Stimulated activated naive CD4-positive, alpha-beta T cell treated with Interleukin-2 at 50 U/mL for 16 hours (primary cell): ENCODE measurements at places on chromosomes 12 and 14.
A peak's percentile ranks its signal among the peaks of the same experiment; 100 is the strongest.

DNA sequence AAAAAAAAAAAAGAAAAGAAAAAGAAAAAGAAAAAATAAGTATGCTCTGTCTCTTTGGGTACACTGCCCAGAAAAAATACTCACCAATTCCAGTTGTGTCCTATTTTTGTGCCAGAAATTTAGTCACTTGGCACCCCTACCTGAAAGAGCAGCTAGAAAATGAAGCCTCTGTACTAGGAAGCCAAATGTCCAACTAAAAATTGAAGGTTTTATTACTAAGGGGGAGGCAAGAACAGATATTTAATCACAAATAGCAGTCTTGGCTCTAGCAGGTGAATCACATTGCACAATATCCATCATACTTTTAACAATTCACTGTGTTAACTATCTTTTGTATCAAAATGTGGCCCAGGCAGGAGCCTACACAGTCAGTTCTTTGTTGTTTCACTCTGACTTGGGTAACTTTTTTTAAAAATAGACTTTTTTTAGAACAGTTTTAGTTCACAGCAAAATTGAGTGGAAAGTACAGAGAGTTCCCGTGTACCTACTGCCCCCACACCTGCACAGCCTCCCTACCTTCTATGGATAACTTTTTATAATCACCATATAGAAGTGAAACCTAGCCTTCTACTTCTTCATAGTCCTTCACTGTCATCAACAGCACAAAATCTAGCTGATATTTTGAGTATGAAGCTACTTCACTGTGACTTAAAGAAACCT, 87.1 kb upstream of the ATF7IP start:
- DNase-seq, result no peak

DNA sequence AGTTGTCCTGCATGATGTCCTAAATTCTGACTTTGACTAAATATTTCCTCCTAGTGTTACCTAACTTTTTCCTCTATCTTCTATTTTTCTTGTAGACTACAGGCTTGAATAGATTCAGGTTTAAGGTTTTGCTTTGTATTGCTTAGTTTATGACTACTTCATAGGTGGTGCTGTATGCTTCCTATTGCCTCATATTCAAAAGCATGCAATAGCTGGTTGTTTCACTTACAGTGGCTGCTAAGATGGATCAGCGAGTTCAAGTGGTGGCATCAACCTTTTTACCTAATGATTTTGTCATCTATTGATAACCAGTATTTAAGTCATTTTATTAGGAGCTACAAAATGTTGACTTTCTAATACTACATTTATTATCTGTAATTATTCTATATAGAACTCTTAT, 36.3 kb upstream of the BICD1 start:
- DNase-seq, result no peak

GRCh38 chr14:92688434-92689375, 59.7 kb downstream of the LGMN start:
- no peak for DNase-seq

DNA sequence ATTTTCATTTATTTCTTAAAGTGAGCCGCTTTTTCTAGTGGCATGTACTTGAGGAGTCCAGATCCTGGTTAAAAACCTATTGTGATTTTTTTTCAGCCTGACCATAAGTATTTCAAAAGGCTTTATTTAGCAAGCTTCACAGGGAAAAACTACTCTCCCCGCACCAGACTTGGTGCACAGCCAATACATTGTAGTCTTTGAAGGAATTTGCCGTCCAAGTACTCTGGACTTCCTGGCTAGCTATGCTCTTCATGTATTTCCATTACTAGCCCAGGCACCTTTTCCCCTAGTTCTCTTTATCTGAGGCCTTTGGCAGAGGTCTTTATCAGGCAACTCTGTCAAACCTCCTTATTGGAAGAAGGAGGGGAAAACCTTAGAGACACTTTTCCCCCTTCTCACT, 234.7 kb downstream of the CCDC91 start:
- no peak for DNase-seq

- DNase-seq, result peak; percentile 56
These were observed 910.0 kb downstream of the TMEM121 start for GRCh38 chr14:106436310-106436905.

DNA sequence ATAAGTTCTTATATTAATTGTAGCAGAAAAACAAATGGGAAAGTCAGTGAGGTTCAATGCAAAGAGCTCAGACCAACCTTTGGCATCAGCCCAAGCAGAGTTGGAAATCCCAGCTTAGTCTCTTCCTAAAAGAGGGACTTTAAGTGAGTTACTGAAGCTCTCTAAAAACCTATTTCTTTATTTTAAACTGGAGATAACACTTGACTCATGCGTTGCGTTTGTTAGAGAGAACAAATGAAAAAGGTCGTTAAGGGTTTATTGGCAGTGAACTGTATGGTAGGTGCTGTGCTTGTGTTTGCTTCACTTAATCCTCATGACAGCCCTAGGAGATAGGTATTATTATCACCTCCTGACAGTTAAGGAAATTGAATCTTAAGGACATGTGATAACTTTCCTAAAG, 396.5 kb downstream of the RAD51B start:
- no peak for DNase-seq

- DNase-seq, result no peak
These were observed 21.4 kb downstream of the LGR5 start for GRCh38 chr12:71460850-71461609.

DNA sequence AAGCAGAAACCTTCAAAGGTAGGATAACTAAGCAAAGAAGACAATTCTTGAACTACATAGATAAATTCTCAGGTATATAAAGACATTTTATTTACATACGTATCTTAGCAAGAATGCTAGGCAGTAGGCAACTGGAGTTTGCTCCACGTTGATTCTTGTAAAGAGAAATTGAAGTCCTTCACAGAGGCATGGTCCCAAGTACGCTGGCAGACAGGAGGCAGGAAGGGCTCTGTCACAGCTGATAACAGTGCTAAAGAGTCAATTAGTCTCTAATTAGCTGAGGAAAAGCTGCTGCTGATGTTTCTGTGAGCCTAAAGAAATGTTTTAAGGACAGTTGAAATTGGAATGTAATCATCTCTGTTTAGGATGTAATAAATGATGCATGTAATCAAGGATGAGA, 146.8 kb downstream of the METTL25 start:
- no peak for DNase-seq

DNA sequence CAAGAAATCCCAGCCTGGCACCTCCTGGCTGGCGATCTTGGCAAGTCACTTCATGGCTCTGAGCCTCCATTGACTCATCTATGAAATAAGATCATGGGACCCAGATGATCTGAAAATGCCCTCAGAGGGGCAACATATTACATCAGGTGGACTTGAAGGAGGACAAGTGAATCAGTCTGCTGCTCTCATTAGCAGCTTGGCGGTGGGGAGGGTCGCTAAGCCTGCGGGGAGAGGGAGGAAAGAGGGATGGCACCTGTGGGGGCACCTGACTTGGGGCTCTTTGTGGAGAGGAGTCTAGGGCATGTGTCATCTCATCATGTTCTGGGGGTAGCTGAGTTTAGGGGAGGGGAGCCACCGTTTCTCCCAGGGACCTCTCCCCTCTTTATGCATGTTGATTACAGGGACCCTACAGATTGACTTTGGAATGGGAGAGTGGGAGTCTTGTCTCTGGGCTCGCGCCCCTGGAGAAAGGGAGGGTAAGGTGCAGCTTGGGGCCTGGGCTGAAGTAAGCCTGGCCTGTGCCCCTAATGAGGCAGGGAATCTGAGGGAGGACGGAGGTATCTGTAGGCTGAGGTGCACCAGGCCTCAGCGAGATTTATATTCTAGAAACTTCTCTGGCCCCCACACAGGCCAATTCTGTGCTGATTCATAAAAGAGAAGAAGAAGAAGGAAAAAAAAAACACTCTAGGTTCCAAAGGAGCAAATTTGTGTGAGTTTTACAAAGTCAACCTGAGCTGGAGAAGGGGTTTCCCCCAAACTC, 29.3 kb upstream of the BATF start:
- no peak for DNase-seq

DNA sequence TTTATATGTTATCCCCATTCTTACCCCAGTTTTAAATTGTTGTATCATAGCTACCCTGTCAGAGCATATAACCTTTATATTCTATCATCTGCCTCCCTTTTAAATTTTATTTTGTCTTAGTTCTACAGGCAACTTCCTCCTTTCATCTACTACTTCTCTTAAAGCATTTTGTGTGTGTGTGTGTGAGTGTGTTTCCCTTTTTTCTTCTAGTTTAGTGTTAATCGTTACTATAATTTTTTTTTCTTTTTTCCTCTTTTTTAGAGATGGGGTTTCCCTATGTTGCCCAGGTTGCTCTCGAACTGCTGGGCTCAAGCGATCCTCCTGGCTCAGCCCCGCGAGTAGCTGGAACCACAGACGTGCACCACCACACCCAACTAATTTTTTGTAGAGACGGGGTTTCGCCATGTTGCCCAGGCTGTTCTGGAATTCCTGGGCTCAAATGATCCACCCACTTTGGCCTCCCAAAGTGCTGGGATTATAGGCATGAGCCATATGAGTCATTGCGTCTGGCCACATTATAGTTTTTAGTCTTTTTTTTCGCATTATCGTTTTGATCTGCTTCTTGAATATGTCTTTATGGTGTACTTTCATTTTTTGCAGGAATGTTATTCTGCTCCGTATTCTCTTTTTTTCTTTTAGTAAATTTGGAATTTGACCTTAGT, 33.1 kb upstream of the FBXO34 start:
- DNase-seq, result no peak

- DNase-seq, result no peak
These were observed 187.4 kb upstream of the SLC16A7 start for GRCh38 chr12:59408431-59408830.

DNA sequence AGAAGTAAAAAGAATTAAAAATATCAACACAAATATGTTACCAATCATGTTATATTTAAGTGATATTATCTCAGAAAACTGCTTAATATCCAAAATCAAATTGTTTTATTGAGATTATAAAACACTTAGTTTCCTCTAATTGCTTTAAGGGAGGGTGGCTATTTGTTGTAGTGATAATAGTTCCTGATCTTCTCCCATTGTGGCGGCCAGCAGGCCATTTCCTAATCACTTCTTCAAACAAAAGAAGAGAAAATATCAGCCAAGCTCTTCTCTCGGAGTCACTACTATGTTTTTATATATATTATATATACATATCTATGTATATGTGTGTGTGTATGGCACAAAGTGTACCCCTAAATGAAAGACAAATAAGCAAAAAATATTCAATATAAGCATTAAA, 31.5 kb downstream of the ERO1A start:
- DNase-seq, result no peak

- DNase-seq, result no peak
These were observed 73.6 kb upstream of the CNTN1 start for GRCh38 chr12:40618636-40619035.

- DNase-seq, result no peak
These were observed 216.0 kb upstream of the NPAS3 start for GRCh38 chr14:32722631-32723183.

DNA sequence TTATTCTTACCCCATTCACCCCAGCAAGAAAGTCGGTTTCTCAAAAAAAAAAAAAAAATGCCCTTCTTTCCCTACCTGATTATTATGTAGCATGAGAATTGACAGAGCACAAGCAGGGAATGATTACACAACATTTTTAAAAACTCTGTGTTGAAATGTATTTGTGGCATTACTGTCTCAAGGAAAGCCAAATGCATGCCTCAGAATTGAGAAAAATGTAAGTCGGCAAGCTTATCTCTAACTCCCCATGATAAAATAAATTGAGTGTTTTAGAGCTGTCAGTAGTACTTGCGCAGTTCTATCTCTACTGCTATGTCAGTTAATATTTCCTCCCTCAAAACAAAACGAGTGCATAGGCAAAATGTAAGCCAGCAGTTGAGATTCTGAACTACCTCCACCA, 25.7 kb downstream of the ANO4 start:
- DNase-seq, result no peak

GRCh38 chr14:68539241-68539737, 253.6 kb downstream of the ZFP36L1 start:
- no peak for DNase-seq

DNA sequence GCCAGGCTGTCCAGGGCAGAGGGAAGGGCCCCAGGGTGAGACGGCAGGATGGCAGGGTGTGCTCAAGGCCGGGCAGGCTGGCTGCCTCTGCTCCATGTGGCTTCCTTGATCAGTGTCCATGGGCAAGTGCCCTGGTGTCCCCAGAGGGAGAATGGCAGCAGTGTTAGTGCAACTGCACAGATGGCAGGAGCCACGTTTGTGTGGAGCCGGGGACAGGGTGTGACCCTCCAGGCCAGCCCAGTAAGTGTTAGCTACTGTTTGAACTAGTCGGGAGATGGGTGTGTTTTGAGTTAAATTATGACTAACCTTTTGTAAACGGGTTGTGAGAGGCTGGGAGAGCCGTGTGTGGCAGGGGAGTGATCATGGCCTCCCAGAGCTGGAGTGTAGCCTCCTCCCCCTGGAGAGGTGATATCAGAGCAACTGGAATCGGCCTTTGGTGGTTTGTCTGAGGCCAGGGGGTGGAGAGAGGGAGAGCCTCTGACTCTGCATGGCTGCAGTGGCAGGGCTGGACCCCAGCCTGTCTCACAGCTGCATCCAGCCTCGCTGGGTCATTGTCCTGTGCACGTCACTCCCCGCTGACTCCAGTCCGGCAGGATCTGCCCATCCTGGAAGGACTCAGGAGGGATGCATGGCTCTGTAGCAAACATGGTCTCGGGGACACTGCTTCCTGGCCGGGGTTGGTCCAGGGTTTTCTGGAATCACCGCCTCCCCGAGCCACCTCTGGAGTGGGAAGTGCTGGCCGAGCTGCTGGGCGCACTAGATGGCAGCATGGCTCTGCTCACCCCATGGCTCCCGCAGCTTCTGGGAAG, 27.8 kb downstream of the AACS start:
- DNase-seq, result no peak

- no peak for DNase-seq
These were observed 7.5 kb downstream of the KLRG1 start for GRCh38 chr12:8996682-8997405.

GRCh38 chr12:108531929-108532848, 17.1 kb downstream of the FICD start:
- no peak for DNase-seq

- no peak for DNase-seq
These were observed 56.7 kb upstream of the AEBP2 start for GRCh38 chr12:19382563-19382962.

DNA sequence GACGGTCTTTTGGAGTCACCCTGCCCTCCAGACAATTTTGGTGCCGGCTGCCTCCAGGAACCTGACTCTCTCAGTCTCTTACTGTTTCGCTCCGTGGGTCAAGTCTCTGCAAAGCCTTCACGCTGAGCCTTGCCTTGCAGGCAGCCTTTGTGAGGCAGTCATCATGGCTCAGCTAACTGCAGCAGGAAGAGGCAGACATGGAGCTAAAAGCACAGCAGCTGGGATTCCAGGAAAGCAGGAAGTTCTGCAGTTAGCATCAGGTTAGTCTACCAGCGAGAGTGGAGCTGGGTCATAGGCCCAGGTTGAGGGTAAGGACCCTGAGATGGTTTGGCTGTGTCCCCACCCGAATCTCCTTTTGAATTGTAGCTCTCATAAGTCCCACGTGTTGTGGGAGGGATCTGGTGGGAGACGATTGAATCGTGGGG, 305.4 kb downstream of the PCNX1 start:
- no peak for DNase-seq

DNA sequence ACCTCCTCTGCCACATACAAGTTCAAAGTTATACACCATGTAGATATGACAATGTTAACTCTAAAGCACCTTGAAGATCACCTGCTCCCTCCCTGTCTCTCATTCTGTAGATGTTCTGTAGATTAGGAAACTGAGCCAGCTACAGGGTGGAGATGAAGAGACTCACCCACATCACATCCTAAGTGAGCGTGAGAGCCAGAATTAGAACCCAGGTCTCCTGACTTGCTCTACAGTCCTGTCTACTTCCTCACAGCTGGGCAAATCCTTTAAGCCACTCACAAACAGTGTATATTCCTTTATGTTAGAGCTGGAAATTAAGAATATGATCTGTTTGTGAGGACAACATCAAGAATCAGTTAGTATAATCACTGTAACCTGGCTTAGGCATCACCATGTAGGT, 1.8 kb downstream of the APPL2 start:
- DNase-seq, result no peak
